Keratinocyte (primary cell): ENCODE measurements at places on chromosomes 7 and 10. TPM values are rescaled to one million over a fixed set of nuclear protein-coding genes. Genes with fewer than 3 reads are reported as not detected.

Gene TDRD1
- 0.33 to 0.56 TPM (median 0.48 TPM) in 3 replicates for polyA plus RNA-seq

Gene HABP2
- polyA plus RNA-seq, result not detected in 3 replicates

Gene ERVW-1
- not detected in 3 replicates for polyA plus RNA-seq

Gene PCDH15
- polyA plus RNA-seq, result 0.01 TPM in 1 of 3 replicates, not detected in the others

Gene HECTD2
- 1.00 to 2.2 TPM (median 2.0 TPM) in 3 replicates for polyA plus RNA-seq

Gene NUDT5
- 98.9 to 125 TPM (median 100 TPM) in 3 replicates for polyA plus RNA-seq

Gene PRKG1
- polyA plus RNA-seq, result 0.06 to 0.30 TPM (median 0.24 TPM) in 3 replicates

Gene GDF2
- not detected in 3 replicates for polyA plus RNA-seq

Gene ASAH2
- polyA plus RNA-seq, result 1.6 to 4.7 TPM (median 1.7 TPM) in 3 replicates
